ENCODE measurements at places on chromosomes 1 and 21.

DNA sequence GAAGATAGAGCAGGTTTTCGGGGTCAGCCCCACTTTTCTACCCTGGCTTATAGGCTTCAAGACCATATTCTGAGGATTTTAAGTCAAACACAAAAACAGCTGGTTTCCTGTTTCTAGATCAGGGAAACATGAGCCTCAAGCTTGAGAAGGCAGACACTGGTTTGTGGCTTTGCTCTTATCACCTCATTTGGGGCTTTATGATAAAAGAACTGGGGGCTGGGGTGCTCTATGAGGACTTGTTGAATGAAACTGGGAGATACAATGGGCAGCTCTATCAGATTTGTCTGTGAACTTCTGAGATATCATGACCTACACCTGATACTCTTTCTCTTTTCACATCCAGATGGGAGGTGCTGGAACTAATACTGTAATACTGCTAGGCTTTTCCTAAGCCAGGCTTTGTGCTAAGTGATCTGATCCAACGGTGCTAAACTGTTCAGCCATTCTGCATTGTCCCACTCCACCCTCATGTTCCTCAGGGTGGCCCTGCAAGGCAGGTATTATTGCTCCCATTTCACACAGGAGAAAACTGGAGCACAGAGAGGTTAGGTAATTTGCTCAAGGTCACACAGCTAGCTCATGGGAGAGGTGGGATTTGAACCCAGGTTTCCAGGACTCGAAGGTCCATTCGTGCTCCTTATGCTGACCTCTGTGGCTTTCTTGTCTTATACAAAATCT lies 6.6 kb downstream of the AJAP1 start:
- DNase-seq = no peak

- no peak for DNase-seq
These were observed 73.8 kb upstream of the MORC3 start for GRCh38 chr21:36246080-36246631.

GRCh38 chr1:205191622-205192021 lies 19.9 kb downstream of the DSTYK start:
- no peak for DNase-seq

- DNase-seq = no peak
These were observed 6.1 kb downstream of the ACP6 start for GRCh38 chr1:147664206-147664605.

DNA sequence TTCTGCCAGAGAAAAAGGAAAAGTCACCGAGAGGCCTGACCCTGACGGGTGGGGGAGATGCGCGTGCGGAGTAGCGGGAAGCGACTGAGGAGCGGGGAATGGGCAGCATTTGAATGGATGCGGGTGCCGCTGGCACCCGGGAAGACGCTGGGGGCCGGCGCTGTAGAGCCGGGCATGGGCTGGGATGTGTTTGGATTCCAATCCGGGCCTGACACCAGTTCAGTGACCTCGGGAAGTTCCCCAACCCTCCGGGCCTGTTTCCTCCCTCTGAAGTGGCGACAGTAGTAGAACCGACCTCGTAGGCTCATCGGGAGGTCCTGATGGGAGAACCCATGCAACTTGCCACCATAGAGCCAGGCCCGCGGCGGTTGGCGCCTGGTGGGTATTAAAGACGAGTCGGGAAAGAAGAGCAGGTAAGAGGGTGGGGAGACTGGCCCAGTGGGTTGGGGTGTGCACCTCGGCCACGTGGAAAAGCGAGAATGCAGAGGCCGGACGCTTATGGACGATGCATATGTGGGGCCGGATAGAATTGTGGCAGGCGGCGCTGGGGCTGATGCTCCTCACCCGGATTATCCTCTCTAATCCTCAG lies 642 bp upstream of the SLC16A1 start:
- no peak for DNase-seq

GRCh38 chr1:32116531-32116930 lies 8.7 kb downstream of the KPNA6 start:
- no peak for DNase-seq

- no peak for DNase-seq
These were observed 23.6 kb downstream of the SPATA46 start for GRCh38 chr1:162353078-162353477.

DNA sequence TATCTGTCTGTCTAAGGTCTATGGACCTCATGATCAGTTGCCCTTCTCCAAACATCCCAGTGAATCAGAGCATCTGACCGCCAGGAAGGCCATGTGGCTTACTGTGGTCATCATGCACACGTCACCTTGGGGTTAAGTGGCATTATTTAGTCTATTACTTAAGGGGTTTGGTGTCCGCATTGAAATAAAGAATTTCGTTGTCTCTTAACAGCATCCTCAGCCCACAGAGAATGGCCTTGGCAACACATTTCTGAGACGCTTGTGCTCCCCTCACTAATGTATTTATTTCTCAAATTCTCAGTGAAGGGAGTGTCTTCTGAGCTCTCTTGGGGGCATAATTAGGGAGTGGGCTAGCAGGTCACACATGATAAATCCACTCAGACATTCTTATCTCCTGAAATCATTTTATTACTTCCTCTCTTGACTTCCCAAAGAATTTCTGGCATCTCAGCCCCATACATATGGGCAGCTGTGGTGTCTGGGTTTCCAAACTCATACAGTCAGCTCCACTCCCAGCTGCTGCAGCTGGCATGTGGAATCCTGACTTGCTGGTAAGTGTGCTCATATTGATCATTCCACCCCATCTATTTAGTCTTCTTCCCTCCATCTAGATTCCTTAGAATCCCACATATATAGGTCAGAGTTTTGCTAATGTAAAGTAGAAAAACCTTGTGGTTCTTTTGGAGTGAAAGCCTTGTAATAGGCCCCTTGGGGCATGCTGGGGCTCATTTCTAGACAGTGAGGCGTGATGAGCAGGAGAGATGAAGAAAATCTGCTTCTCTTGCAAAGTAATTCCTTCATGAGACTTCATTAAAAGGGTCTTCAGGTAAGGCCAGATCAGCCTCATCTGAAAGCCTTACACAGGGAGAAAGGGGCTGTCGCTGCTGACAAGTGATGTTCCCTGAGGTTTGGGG lies 110.5 kb downstream of the HHAT start:
- no peak for DNase-seq

GRCh38 chr1:8023287-8023994 lies 2.7 kb downstream of the ERRFI1 start:
- no peak for DNase-seq

GRCh38 chr1:41842326-41842725 lies 76.4 kb downstream of the HIVEP3 start:
- no peak for DNase-seq

- no peak for DNase-seq
These were observed 1.2 kb downstream of the ADAM30 start for GRCh38 chr1:119895102-119895501.

- no peak for DNase-seq
These were observed 44.9 kb upstream of the FOXD3 start for GRCh38 chr1:63277195-63278192.

DNA sequence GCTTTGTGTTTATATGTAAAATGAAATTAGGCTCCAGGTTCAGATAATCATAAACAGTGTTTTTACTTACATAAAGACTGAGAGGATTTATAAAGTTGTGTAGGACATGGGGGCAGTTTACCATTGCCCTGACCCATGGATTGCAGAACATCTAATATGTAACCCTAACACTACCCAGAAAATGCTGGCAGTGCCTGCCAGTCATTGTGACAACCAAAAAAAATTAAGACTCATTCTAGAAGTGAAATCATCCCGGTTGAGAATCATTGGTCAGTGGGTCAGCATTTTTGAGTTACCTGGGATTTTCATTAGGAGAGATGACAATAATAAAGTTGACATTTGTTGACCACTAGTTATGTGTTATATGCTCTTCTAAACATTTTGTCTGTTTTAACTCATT lies 31.2 kb upstream of the THEM4 start:
- no peak for DNase-seq

GRCh38 chr1:248622570-248623001 lies 12.3 kb downstream of the OR2T11 start:
- DNase-seq = no peak

- no peak for DNase-seq
These were observed 669 bp downstream of the XPR1 start for GRCh38 chr1:180632326-180633056.

GRCh38 chr1:27342778-27343638 lies 1.2 kb downstream of the SYTL1 start:
- DNase-seq = no peak

DNA sequence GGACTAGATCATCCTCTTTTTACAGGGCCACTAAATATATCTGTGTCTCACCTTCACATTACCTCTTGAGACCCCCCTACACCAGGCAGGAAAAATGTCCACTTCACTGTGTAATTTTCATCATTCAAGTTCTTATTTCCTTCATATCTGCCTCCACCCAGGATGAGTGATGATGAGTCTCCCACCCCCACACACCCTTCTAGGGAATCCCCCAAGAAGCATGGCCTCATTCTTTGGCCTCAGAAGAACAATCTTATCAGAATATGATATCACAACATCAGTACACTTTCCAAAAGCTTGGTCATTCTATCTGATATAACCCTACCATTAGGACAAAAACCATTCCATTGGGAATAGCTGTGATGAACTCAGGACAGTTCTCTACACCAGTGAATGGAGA lies 170.3 kb upstream of the DUSP10 start:
- no peak for DNase-seq

DNA sequence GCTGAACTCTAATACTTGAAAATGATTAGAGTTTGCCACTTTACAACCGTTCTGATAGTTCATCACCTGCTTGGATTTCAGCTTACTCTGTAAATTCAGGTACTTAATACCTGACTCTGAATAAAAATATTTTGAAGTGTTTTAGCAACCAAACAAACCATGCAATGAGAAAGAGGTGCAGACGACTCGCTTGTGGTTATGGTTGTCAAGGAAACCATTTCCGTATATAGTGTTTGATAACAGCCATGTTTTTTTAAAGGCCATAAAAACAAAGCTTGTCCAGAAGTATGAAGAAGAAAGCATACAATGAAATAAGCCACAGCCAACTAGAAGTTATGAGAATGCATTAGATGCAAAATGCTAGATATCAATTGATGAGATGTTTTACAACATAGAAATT lies 167.2 kb upstream of the HMCN1 start:
- DNase-seq = peak; percentile 69

Data from NCI-H2081 treated with DMSO at 0.1 percent for 48 hours (cell line).